NCI-H2227 treated with DMSO at 0.1 percent for 48 hours (cell line): ENCODE measurements at places on chromosomes 3 and 15.

- DNase-seq = no peak
Observed at GRCh38 chr3:166304584-166304983, 467.4 kb upstream of the BCHE start.

GRCh38 chr3:13186435-13186815 lies 113.2 kb upstream of the IQSEC1 start:
- DNase-seq = no peak

DNA sequence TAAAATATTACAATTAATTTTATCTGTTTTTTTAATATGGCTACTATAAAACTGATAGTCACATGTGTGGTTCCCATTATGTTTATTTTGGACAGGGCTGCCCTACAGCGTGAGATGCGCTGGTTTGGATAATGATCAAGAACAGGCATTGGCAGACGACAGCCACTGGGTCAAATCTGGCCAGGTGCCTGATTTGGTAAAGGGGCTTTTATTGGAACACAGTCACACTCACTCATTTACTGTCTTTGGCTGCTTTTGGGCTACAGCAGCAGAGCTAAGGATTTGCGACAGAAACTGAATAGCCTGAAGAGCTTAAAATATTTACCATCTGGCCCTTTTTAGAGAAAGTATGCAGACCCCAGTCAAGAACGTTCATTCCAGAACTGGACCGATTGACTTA lies 724.2 kb upstream of the CFAP20DC start:
- DNase-seq = no peak

- no peak for DNase-seq
Observed at GRCh38 chr15:62545467-62546227, 380.6 kb upstream of the C2CD4B start.

GRCh38 chr3:53132347-53132746 lies 2.1 kb upstream of the RFT1 start:
- DNase-seq = no peak

- DNase-seq = no peak
Observed at GRCh38 chr3:143565951-143566350, 282.3 kb downstream of the SLC9A9 start.

- DNase-seq = no peak
Observed at GRCh38 chr15:83449250-83449671, 2.1 kb downstream of the SH3GL3 start.

GRCh38 chr3:160400030-160400701 lies 716 bp downstream of the SMC4 start:
- peak; percentile 40 for DNase-seq

DNA sequence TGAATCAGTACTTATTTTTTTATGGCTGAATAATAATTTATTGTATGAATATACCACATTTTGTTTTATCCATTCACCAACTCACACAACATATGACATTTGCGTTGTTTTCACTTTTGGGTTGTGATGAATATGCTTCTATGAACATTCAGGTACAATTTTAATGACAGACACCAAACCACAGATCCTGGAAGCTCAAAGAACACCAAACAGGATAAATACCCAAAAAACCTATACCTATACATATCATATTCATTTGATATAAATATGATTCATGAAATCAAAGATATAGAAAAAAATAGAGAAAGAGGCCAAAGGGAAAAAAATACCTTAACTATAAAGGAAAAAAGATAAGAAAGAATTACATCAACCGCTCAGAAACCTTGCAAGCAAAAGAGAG lies 35.8 kb downstream of the FAM240A start:
- no peak for DNase-seq

DNA sequence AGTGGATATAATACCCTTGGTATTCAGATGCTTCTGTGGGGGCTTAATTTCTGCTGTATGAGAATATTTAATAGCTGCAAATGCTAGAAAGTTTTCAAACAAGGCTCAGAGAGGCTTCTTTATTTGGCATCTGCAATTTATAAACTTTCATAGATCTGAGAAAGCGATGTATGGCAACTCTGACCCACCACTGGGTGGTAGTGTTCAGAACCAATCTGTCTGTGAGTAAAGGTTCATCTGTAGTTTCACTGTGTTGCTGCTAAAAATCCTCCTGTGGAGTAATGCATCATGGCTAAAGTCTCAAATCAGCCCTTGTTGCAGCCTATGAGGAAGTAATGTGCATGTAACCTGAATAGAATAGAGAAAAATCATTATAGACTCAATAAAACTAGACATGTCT lies 47.4 kb downstream of the CLSTN2 start:
- no peak for DNase-seq

DNA sequence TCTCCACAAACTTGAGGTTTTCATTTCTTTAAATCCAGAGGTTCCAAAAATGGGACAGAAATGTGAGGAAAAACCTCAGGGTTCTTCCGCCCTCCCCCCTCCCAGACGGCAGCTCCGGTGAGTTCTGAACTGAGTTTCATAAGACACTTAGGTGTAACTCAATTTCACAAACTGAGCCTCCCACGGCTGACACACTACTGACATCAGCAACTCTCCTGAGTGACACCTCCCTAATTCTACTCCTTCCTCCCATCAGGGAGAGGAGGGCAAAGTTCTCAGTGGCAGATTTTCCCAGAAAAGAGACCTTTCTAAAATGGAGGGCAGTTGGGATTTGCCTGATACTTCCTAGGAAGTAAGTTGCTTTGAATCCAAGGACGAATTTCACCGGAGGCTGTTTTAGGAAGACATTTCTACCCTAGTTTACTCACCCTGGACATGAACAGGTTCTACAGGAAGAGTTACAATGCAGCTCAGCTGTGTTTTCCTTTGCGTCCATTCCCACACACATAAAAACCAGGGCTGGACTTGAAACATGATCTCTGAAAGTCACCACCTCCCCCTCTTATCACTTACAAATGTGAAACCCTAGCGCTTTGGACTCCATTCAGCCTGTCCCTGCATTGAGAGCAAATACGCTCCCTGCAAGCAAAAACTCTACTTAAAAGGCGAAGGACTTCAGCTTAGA lies 78.1 kb upstream of the LMOD3 start:
- no peak for DNase-seq

DNA sequence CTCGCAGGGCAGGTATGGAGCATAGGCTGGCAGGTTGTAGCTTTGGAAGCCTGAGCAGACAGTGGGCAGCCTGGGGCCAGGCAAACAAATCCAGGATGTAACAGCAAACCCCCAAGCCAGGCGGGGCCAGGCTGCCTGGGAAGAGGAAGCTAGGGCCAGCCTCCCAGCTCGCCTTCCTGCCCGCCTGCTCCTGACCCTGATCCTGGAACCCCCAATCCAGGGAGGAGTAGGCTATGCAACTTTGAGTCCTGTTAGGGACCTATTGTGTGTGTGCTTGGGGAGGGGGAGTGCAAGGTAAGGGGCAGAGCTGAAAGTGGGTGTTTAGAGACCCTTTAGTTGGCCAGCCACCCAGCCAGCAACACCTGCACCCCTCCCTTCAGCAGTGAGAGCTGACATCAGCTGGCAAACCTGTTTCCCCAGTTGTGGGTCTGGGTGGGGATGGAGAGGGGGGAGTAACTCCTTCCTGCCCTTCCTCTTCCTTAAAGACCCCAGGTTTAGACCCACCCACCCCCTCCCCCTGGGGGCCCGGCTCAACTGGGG lies 2.5 kb downstream of the NBEAL2 start:
- DNase-seq = no peak

DNA sequence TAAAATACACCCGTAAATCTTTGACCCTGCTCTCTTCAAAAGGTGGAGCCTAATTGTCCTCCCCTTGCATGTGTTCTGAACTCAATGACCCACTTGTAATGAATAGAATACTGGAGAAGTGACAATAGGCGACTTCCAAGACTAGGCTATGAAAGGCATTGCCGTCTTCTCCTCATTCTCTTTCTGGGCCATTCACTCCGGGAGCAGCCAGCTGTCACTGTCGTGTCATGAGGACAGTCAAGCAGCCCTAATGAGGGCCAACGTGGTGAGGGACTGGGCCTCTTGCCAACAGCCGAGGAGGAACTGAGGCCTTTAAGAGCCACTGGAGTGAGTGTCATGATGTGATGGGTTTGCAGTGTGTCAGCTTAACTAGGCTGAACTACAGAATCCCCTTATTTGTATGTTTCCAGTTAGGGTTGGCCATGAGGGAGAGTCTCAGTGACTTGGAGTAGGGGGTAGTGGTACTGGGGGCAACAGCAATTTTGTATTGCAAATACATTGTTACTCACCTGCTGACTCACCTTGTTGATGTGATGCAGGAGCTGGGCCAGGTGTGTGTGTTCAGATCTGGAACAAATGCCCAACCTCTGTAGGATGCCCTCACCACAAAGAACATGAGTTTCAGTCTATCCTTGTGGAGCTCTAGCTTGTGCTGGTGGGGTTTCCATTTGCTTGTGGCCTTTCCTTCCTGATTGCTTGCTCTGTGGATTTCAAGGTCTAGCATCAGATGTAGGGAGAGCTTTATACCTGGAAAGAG lies 188.5 kb upstream of the PROK2 start:
- DNase-seq = no peak

GRCh38 chr15:98698792-98699191 lies 50.5 kb downstream of the IGF1R start:
- DNase-seq = no peak

- DNase-seq = no peak
Observed at GRCh38 chr3:3802046-3802445, 2.8 kb downstream of the LRRN1 start.

DNA sequence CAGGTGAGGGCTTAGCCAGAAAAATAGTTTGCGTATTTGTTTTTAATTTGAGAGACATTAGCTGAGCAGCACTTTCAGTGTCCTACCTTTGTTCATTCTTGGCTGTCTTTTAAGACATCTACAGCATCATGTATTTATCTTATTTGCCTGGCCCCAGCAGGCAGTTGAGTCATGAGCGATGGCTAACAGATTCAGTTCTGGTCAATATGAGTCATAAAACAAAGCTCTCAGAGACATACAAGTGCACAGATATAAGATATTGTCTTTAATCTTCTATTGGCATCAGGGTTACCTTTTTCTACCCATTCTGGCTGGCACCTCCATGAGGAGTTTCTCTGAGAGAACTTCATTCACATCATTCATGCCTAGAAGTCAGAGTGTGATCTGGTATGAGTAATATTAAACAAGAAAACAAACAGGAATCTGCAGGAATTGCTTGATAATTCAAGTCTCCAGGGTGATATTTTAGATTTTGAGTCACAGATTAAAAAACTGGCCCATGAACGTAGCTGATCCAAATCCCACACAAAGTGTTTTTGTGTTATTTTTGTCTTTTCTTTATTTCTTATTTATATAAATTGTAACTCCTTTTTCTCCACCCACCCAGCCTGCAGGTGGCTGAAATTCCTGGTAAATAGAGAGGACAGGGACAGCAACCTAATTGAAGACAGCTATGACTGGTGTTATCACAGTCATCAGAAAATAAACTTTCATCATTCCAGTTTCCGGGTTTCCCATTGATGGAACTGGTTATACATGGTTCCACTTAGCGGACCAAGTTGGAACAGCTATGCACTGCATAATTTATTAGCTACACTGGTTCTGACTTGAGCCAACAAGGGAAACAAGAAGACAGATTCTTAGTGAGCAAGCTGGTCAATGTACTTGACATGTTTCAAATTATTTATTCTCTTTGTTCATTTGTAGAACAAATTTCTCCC lies 47.3 kb downstream of the PLSCR2 start:
- DNase-seq = no peak

GRCh38 chr3:142746646-142747045 lies 22.8 kb downstream of the TRPC1 start:
- no peak for DNase-seq

DNA sequence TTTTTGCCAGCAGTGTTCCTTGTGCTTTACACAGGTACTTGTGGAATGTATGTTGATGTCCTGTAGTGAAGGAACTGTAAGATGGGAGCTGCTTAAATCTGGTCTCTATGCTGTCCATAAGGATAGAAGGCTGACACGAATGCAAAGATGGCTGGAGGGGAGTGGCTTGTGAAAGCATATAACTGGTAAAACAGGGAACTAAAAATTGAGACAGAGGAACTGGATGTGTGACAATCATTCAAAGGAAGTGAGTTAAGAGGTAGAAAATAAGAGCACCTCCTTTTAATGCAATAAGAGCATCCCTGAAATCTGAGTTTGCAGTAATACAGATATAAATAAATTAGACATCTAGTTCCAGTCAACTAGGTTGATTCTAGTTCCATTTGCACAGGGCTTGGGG lies 35.2 kb downstream of the RNF13 start:
- no peak for DNase-seq
